Transverse colon (tissue), 4 donors: ENCODE measurements at places on chromosomes 3 and 15.

DNA sequence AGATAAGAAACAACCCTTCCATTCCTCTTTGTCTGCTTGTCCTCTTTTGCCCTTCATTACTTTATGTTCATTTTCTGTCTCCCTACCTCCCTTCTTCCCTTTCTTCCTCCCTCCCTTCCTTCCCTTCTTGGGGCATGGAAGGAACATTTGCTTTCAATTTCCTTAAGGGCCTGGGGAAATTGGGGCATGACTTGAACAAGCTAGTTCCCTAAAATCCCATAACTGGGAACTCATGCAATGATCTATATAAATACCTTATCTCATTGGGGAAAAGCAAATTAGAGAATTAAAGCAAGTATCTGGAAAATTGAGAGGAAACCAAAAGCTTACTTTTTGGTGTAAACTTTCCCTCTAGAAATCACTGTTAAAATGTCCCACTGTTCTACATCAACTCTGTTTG, 35.7 kb downstream of the BOC start:
- DNase-seq: no peak

DNA sequence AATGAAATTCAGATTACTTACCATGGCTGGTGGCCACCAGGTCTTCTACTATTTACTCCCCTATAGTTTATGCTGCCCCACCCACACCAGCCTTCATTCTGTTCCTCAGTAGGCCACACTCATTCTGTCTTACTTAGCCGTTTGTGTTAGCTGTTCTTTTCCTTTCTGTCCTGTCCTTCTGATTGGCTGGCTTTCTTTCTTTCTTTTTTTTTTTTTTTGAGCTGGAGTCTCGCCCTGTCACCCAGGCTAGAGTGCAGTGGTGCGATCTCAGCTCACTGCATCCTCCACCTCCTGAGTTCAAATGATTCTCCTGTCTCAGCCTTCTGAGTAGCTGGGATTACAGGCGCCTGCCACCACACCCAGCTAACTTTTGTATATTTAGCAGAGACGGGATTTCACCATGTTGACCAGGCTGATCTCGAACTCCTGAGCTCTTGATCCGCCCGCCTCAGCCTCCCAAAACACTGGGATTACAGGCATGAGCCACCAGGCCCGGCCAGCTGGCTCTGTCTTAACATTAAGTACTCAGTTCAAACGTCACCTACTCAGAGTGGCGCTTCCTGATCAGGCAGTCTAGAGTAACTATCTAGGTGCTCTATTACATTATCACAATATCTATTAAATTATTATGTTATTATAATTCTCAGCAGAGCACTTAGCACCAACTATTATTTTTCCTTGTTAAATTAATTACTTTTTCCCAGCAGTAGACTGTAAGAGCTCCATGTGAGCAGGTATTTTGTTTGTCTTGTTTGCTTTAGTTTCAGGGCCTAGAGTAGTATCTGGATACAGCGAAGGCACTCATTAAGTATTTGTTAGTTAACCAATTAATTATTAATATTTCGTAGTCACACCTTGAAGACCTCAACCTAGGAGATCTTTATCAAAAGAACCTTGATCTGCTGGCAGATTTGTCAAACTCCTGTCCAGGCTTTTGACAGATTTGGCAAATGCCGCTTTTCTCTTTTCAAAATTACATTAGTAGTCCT, 6.4 kb downstream of the CMSS1 start:
- no peak for DNase-seq

DNA sequence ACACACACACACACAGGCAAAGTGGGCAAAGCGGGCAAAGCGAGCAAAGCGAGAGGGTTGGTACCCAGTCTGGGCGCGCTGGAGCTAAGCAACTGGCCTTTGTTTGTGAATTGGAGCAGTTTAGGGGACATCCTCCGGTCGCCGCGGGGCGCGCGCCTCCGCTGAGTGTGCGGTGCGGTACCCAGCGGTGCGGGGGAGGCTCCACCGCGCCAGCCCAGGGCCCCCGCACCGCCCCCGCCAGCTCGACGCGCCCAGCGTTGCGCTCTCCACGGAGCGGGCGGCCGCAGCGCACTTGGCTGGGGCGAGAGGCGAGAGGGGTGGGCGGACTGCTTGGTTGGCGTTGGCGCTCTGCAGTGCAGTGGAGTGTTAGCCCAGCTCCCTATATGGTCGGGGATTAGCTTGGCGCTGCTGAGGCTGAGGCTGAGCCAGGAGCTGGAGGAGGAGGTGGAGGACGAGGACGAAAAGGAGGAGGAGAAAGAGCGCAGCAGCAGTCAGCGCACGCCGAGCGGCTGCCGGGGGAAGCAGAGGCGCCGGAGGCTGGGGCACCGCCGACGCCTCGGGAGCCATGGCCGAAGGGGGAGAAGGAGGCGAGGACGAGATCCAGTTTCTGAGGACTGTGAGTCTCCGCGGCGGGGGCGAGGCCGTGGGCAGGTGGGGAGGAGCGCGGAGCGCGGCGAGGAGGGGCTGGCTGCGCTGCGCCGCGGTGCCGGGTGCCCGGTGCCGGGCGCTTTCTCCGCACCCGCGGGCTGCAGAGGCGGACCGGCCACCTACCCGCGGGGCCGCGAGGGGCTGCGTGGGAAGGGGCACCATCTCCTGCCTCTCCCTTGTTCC, at the start of gene RYR3:
Gene RYR3 (plus strand): TSS at position 487 of the 831 bp plus-strand sequence. CDS start 79 bp downstream, at position 566.
- no peak for DNase-seq

DNA sequence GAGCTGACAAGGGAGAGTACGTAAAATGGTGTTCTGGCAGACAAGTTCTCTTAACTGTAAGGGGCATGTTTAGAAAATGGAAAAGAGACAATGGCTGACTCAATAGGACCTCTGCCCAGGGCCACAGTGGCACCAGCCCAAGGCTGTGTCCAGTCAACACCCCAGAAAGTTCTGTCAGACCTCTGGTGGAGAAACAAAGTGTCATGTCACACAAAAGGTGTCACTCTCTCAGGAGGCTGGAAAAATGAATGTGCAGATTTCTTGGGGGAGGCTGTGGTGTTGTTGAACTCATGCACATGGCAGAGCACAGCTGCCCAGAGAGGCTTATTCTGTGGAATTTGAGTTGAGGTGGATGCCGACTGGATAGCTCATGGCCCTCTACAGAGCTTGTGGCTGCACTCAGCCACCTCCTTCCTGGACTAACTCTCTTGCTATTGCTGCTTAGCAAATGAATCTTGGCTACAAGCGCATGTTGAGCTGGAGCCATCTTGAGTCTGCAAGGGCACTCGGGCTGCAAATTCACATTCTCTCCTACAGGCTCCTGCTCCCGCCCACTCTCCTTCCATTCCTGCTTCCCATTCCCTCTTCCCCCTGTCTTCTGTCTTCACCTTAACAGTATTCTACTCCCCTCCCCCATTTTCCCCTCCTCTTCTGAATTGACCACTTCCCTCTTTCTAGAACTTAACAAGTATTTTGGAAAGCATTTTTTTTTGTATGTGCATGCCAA, 55.8 kb upstream of the SLC7A14 start:
- no peak for DNase-seq

GRCh38 chr15:78922527-78922926, 22.3 kb downstream of the CTSH start:
- no peak for DNase-seq

DNA sequence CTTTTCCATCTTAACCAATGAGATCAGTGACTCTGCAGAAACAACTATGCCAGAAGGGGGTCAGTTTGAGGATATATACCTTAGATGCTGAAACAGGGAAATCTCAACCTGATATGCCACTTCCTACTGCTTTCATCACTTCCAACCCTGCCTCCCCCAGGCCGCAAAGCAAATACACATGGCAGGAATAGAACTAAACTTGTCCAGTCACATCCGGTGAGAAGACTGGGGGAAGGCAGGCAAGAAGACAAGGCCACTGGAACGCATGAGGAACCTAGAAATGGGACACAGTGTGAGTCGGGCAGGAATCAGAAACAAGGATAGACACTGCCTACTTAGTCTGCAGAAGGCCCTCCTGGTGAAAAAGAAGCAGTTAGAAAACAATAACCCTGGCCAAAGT, 90.6 kb downstream of the MYO5A start:
- no peak for DNase-seq

DNA sequence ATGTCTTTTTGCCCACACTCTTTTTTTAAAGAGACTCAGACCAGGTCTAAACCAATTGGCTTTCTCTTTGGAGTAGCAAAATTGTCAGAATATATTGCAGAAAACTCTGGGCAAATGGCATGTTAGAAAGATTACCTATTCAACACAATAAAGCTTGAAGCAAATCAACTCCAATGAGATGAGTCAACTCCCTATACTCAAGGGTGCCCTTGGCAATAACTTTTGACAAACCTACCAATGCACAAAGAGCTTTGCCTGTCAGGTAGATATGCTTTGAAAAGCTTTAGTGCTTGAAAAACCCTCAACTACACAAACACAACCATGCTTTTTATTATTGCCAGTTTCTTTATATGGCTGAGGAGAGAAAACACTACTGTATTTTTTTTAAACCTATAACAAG, 137.7 kb upstream of the GRM7 start:
- DNase-seq: no peak

GRCh38 chr3:8982509-8982908, 19.2 kb upstream of the RAD18 start:
- DNase-seq: no peak

DNA sequence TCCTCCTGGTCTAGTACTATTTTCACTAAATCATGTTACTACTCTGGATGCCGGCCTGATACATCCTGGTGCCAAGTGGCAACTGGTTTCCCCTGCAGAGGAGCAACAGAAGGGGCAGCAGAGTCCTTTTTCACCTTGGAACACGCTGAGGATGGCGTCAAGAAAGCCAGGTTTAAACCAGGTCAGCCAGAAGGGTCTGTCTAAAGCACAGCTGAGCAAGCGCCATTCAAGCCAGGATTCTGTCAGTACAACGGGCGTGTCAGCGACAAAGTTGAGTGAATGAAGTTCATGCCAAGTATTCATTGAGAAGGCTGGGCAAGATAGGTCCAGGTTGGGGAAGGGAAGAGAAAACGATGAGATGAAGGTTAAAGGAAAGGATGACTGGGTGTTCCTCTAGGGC, 88.2 kb downstream of the FBN1 start:
- DNase-seq: no peak
